PC-9 (cell line): ENCODE measurements at places on chromosomes 16 and 17.

DNA sequence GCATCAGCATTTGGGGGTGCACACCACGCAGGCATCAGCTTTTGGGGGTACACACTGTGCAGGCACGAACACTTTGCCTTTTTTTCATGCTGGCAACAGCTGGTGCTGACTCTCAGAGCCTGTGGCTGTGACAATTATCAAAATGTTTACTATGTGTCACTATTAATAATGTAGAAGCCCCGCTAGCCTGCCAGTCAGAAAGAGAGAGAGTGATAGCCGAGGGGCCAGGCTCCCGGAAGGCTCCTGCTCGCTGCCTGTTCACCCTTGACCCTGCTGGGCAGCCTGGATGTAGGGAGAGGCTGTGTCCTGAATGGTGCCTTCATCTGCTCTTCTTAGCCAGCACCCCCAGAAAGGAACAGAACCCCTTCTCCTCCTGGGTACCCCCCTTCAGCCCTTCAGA is 61.9 kb downstream of the SDK2 start:
- no peak for DNase-seq

DNA sequence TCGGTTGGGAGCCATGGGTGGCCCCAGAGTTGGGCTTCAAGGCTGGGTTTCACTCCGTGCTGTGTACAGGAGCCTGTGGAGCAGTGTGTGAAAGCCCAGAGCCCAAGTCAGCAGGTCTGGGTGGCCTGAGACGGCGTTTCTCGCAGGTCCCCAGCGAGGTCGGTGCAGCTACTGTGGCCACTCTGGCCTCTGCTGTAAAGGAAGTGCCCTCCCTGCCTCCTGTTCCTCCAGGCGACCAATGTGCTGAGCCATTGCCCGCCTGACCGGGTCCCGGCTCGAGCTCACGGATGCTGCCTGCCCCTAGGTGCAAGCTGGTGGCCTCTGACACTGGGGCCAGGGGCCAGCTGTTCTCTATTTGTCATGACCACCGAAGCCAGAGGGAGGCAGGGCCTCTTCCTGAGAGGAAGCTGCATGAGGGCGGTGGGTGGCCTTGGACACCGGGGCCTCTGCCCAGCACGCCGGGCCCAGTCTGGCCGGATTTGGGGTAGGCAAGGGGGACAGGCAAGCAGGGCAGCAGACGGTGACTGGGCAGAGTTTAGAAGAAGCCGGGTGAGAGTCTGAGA is 170.9 kb downstream of the IRF8 start:
- no peak for DNase-seq

GRCh38 chr16:27027971-27028370 is 38.8 kb upstream of the C16orf82 start:
- no peak for DNase-seq

GRCh38 chr17:32551186-32551955 is 64.6 kb downstream of the CDK5R1 start:
- DNase-seq, result peak; percentile 91

GRCh38 chr17:61645920-61646319 is 54.9 kb upstream of the NACA2 start:
- no peak for DNase-seq

DNA sequence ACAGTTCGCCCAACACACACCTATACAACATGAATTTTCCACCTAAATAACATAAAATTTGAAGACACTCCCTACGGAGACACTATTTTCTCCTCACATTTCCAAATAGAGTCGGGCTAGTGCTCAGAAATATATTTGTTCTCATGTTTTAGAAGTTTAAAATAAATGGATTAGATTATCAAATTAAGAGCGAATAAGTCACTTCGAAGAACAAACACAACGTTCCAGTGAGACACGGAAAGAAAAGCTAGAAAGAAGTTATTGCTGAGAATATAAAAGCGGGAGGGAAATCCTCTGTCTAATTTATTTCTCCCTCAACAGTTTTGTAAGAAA is 2.0 kb upstream of the HS3ST3B1 start:
- DNase-seq, result no peak

DNA sequence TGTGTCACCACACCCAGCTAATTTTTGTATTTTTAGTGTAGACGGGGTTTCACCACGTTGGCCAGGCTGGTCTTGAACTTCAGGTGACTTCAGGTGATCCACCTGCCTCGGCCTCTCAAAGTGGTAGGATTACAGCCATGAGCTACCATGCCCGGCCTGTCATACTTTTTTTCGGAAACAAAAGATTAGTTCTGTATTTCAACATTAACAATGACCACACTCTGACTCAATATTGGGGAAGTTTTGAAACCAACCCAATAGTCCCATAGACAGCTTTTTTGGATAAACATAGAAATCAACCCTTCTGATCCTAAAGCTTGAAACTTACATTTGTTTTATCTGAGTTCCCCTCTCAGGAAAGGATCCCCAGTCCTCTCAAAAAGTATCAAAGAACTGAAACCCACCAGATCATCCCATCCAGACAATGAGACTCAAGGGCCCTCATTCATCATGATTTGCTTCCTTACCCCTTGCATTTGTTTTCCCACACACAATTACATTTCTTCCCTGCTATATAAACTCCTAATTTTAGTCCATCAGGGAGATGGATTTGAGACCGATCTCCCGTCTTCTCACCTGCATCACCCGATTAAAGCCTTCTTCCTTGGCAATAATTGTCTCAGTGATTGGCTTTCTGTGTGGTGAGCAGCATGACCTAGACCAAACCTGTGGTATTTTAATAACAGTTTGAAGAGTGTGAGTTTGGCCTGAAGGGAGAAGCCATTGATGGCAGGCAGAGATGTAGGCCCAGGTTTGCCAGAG is 7.2 kb upstream of the AGRP start:
- no peak for DNase-seq

GRCh38 chr16:78749745-78750268 is 650.4 kb downstream of the WWOX start:
- DNase-seq, result no peak

- DNase-seq, result no peak
Measured at GRCh38 chr16:10205688-10206087, 23.5 kb upstream of the GRIN2A start.

- DNase-seq, result no peak
Measured at GRCh38 chr16:3595521-3596021, 15.8 kb downstream of the SLX4 start.

- DNase-seq, result peak; percentile 65
Measured at GRCh38 chr17:58200024-58200633, 7.6 kb downstream of the EPX start.

DNA sequence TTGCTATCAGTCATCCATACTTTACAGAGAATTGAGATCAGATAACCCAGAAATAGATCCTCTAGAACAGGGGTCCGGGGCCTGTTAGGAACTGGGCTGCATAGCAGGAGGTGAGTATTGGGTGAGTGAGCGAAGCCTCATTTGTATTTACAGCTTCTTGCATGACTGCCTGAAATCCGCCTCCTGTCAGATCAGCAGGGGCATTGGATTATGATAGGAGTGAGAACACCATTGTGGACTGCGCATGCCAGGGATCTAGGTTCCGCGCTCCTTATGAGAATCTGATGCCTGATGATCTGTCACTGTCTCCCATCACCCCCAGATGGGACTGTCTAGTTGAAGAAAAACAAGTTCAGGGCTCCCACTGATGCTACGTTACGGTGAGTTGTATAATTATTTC is 13.0 kb upstream of the SCIMP start:
- no peak for DNase-seq

DNA sequence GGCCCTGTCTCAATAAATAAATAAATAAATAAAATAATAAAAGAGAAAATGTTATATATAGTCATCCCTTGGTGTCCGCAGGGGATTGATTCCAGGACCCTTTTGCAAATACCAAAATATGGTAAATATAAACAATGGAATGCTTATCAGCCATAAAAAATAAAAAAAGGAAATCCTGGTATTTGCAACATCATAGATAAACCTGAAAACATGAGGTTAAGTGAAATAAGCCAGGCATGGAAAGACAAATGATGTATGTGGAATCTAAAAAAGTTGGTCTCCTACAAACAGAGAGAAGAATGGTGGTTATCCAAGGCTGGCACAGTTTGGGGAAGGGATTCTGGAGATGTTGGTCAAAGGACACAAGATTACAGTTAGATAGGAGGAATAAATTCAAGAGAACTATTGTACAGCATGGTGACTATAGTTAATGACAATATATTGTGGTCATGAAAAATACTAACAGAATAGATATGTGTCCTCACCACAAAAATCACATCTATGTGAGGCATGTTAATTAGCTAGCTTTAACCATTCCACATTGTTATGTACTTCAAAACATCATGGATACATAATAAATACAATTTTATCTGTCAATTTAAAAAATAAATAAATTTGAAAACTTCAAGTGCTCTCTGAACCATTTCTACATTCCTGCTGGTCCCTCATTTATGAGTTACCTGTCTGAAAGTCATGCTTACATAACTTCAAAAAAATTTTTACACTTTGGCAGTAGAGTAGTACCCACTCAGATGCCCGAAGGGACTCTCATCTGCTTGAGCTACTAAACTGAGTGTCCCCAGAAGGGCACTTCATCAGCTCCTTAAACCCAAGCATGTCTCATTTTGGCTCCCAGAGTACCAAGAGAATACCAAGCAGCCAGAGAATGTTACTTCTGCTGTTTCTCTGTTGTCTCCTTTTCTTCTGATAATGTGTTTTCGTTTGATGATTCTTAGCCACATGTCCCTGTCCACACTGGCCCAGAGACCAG is 26.6 kb downstream of the N4BP1 start:
- no peak for DNase-seq
